ENCODE measurements at places on chromosomes 5 and 9.

GRCh38 chr5:134131165-134131564 is 16.7 kb downstream of the TCF7 start:
- DNase-seq = no peak

DNA sequence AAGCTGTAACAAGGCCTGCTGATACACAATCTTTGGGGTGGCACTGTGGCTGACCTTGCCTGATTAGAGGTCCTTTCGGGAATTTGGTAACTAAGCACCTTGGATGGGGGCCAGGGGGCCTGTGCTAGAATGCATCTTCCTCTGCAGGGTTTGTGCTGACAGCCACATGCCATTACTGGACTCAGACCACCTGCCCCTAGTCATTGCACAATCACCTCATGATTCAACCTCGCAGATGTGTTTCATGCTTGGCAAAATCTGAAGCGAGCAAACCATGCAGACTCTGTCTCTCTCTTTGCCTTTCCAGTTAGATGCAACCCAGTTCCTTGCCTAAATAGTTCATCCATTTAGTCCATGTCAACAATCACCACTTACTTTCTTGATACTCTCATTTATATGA is 96.5 kb upstream of the ERCC6L2 start:
- no peak for DNase-seq

GRCh38 chr9:27771803-27772545 is 198.7 kb upstream of the C9orf72 start:
- peak; percentile 29 for DNase-seq

- DNase-seq = no peak
Measured at GRCh38 chr9:133527444-133527920, 2.7 kb upstream of the MYMK start.

- no peak for DNase-seq
Measured at GRCh38 chr5:13648822-13649221, 295.7 kb downstream of the DNAH5 start.

- DNase-seq = no peak
Measured at GRCh38 chr5:159207222-159207685, 2.1 kb downstream of the RNF145 start.

DNA sequence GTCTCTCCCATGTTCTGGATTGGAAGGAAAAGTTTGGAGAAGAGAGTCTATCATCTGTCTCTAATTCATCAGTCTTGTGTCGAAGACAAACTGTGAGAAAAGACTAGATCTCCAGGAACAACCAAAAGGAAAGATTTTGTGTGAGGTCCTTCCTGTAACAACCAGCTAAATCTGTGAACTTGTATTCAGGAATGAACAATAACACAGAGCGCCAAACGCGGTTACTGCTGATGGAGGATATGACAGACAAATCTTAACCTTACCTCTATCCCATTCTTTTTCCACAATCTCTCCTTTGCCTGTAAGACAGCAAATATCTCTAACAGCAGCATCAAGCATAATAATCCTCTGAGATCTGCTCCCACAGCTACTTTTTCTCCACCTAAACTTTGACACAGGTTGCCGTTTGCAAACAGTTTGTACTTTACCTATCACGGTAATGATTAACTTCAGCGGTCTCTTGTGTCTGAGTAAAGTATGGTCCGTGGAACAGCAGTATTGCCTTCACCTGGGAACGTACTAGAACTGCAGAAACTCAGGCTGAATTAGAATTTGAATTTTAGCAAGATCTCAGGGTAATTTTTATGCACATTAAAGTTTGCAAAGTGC is 387.6 kb downstream of the ELAVL2 start:
- no peak for DNase-seq

DNA sequence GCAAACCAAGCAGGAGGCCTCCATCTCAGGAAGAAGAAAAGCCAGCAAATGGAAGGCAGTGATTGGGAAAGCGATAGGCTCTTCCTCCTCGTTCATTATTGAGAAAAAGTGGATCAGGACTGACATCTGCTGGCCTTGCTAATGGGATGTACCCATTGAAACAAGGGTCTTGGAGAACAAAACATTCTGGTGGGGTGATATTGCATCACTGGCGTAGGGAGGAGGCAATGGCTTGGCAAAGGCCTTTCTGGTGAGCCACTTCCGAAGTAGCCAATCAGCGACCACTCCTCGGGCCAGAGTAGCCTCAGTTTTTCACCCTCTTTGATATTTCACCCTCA is 86.7 kb upstream of the NFIB start:
- DNase-seq = peak; percentile 62
